ENCODE measurements at places on chromosomes 12 and 14.

GRCh38 chr14:100769035-100769939 lies 42.6 kb downstream of the DLK1 start:
- no peak for DNase-seq

- DNase-seq, result no peak
Measured at GRCh38 chr12:128980623-128981022, 127.3 kb downstream of the GLT1D1 start.

DNA sequence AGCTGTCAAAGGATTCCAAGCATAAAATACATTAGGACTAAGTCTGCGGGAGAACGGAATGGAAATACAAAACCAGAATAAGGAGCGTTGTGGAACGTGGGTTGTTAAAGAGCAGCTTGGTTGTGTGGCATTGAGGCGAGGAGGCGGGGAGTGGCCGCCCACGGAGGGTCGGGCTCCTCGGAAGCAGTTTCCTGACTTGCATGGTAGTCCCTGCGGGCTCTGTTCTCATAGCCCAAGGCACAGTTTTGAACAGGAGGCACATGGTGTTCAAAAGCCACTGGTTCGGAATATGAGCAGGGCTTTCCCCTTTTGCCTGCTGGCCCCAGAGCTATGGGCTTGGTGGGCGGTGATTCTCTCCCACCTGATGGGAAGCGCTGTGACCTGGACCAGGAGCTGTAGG lies 12.2 kb downstream of the DDX51 start:
- no peak for DNase-seq

DNA sequence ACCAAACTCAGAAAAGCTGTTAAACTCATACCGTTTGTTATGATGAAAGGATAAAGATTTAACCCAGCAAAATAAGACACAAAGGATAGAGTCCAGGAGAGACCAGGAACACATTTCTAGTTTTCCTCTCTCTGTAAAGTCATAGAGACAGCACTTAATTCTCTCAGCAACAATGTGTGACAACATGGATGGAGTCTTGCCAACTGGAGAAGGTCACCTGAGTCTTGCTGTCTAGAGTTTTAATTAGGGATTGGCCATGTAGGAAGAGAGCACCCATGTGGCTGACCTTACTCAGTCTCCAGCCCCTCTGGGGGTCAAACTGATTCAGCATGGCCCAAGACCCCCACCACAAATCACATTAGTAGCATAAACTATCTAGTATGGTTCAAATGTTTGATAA lies 151.0 kb upstream of the ATF7IP start:
- DNase-seq, result no peak

DNA sequence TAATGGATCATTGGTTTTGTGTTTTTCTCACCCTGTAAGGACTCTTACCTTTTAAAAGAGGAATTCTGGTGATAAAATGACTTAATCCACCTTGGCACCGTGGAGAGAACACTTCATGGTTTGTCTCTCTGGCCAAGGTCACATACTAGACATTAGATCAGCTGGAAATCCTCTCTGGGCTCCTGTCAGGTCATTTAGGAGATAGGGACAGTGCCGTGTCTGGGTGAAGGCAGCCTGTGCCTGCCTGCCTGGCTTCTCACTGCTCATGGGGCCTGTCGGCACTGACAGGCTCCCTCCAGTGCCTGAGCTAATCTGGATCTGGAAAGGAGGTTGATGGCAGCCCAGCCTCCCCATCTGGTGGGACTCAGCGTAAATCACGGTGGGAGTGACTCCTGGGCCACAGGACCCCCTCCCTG lies 5.7 kb downstream of the CRADD start:
- DNase-seq, result no peak

DNA sequence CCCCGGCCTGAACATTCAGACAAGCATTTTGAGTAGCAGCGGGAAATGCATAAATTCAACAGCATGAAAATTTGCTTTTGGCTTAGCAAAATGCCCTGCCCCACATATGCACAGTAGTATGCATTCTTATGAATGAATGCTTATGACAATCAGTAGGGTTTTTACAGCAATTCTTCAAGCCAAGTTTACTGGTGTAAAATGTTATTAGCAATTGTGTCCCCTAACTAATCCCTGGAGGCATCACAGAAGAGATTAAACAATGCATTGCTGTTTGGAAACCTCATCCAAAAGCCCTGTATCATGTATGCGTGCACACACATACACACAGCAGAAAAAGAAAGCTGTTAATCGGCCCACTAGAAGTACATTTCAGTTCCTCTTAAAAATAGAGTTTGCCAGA lies 406.5 kb downstream of the LRIG3 start:
- no peak for DNase-seq

- DNase-seq, result no peak
Measured at GRCh38 chr14:32808644-32809043, 130.0 kb upstream of the NPAS3 start.

DNA sequence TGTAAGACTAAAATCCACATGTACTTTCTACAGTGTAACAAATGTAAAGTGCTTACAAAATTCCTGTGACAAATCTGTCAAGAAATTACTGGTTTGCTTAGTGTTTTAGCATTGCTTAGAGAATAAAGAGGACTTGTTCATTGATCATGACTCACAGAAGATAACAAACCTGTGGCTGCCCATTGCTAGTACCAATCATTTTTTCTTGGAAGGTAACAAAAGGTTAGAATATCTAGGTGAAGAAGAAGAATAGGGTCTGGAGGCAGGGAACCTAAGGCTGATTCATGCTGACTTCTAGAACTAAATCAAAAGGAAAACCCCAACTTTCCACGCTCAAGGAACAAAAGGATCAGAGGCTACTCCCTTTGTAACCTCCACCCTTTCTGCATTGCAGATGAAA lies 232.7 kb upstream of the ABCD2 start:
- DNase-seq, result no peak
